ENCODE measurements at places on chromosomes 2 and 18. TPM values are rescaled to one million over a fixed set of nuclear protein-coding genes. Genes with fewer than 3 reads are reported as not detected.

Gene FSIP2
- total RNA-seq, result 3.1 TPM

GRCh38 chr2:39094717-39095363 is 26.0 kb downstream of the SOS1 start:
- no peak for DNase-seq

GRCh38 chr2:65727381-65727780 is 295.0 kb upstream of the SPRED2 start:
- no peak for DNase-seq

GRCh38 chr2:70344195-70344594 is 42.3 kb upstream of the FAM136A start:
- no peak for DNase-seq

DNA sequence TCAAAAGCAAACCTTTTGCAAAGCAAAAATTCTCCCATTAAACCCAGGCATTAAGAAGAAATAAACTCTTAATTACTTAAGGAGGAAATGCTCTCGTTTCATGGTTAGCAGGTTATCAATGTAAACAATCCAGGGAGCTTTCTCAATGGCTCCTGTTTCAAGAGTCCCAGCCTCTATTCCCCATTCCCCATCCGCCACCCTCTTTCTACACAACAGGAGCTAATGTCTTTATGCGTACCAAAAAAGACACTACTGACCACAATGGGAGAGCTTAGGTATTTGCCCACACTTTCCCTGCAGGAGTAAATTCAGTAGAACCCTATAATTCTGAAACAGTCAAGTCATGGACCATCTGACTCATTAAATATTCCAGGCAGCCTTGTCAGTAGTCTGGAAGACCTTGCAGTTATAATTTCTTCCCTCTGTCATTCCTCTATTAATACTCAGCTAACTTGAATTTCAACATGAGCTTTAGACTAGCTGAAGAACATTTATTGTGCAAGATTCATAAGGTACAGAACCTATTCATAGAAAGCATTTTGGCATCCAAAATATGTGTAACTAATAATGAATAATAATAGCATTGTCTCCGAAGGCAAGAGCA is 48.6 kb downstream of the SLC8A1 start:
- DNase-seq, result no peak

DNA sequence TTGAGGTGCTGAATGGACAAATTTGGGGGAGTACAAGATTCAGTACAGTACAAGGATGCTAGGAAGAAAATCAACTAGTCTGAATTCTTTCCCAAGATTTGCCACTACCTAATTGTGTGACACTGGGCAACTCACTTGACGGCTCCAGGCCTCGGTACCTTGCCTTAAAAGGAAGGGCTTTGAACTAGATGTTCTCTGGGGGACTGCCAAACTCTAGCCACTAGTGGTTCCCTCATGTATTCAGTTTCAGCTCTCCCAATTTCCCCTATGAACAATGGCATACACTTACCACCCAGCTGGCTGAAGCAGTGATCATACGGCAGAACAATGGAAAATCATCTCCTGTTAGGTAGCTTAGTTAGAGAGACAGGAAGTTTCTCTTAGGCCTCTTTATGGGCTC is 73.4 kb downstream of the VWC2L start:
- no peak for DNase-seq

Gene VWC2L
- not detected for total RNA-seq

- no peak for DNase-seq
These were observed 120.9 kb downstream of the DHRS9 start for GRCh38 chr2:169190197-169190775.

DNA sequence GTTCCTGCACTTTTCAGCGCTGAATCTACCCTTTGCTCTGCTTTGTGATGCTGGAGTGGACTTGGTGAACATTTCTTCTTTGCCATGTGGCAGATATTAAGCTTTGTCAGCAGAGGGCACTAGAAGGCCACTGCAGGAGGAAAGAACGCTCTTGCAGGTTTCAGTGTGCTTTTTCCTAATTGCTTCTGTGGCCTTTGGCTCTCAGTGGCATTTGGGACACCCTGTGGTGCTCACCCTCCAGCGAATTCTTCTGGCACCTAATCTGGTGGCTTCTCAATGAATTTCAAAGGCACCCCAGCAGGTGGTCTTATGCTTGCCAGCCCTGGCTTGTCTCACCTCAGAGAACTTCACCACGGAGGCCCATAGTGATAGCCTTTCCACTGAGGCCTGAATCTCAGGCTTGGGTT is 146.7 kb downstream of the MYO3B start:
- DNase-seq, result peak; percentile 31

Gene TLX2
- total RNA-seq, result not detected

GRCh38 chr2:43605851-43606250 is 10.0 kb upstream of the THADA start:
- DNase-seq, result no peak

Gene C1QL2
- not detected for total RNA-seq

GRCh38 chr2:25615386-25615785 is 58.0 kb downstream of the DTNB start:
- no peak for DNase-seq

DNA sequence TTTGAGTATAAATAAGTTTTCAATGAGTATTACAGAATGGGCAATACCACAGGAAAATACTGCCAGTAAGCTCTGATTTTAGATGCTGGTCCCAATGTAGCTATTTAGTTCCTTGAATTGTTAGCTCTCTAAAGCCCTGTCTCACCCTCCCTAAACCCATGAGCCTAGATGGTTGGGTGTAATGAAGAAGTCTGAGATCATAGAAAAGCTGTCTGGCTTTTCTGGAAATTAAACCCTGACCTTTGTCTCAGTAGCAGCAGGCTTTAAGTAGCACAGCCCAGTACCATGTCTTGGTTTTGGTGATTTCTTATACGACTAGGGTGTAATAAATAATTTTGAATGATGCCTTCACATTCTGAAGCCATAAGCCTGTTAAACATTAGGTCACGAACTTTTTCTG is 55.3 kb downstream of the TMEM200C start:
- DNase-seq, result no peak

Gene LYG1
- total RNA-seq, result not detected

DNA sequence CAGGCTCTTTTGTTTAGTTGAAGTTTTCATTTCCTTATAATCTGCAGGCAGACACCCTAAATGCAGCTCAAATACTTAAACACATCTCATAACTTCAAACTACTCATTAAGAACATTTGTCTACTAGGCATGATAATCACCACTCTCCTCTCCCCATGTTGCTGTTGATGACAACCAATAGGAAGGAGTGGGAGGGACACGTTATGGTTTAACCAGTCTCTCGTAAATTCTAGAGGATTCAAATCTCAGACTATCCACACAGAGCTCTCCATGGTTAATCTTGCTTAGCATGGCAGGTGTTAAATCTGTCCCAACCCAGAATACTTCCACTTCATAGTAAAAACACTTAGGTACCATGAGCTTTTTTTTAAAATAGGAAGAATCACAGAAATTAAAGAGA is 127.4 kb upstream of the AQP4 start:
- no peak for DNase-seq

Gene RRM2
- not detected for total RNA-seq

DNA sequence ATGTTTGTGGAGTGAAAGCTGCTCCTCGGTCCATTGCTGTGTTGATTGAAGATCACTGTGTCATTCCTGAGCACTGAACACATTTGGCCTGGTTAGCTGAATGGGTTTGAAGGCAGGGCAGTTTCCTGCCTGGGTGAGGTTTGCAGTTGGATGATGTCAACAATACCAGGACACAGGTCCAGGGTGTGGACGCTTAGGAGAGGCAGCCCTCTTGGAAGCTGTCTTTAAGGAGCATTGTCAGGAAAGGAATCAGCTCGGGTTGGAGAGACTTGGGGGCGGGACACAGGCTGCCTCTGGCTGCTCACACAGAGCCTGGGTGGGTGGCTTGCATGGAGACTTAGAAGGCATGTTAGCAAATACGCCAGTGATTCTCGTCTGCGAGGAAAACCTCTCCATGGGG is 237.7 kb downstream of the SEPTIN10 start:
- no peak for DNase-seq

GRCh38 chr2:106536490-106536889 is 49.3 kb downstream of the CD8B2 start:
- no peak for DNase-seq

GRCh38 chr2:53942280-53942679 is 28.5 kb downstream of the PSME4 start:
- DNase-seq, result no peak

- no peak for DNase-seq
These were observed 90.5 kb downstream of the KLHL29 start for GRCh38 chr2:23475473-23475872.

- DNase-seq, result no peak
These were observed 4.0 kb upstream of the SLC35F5 start for GRCh38 chr2:113760400-113760799.

- no peak for DNase-seq
These were observed 18.8 kb upstream of the SUCLG1 start for GRCh38 chr2:84477886-84478285.

Gene ONECUT2
- total RNA-seq, result 3.1 TPM

Gene ZNF532
- total RNA-seq, result 12.2 TPM

DNA sequence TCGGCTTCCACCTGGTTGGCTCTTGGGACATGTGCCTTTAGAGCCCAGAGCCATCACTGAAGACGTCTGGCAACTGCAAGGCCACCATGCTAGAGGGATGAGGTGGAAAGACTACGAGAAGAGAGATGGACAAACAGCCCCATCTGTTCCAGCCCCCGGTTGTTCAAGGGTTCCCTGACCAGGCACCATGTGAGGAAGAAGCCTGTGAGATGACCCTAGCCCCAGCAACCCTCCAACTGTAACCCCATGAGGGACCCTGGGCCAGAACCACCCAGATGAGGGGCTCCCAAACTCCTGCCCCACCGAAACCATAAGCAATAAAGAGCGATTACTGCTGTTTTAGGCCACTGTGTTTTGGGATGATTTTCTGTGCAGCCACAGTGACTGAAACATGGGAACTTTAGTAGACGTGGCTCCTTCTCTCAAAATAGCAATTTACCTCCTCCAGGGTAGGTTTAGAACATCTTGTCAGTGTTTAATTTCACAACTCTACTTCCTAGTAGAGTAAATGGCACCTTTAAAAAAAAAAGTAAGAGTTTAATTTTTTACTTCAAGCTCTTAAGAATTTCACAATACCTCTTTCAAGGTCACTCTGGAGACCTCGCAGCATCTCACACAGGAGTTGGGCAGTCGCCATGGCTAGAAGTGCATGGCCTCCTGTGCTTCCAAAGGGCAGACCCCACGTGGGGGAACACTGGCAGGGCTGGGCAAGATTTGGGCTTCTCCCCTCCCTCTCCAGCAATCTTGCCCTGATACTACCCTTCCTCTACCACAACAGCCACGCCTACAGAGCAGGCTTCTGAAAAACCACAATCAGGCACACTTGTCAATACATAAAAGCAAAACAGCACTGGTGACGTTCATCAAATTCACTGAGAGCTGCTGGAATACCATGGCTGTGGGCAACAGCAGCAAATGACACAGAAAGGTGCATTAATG is 48.8 kb downstream of the TMEM163 start:
- DNase-seq, result peak; percentile 80

Gene TCF23
- under 0.01 TPM for total RNA-seq

DNA sequence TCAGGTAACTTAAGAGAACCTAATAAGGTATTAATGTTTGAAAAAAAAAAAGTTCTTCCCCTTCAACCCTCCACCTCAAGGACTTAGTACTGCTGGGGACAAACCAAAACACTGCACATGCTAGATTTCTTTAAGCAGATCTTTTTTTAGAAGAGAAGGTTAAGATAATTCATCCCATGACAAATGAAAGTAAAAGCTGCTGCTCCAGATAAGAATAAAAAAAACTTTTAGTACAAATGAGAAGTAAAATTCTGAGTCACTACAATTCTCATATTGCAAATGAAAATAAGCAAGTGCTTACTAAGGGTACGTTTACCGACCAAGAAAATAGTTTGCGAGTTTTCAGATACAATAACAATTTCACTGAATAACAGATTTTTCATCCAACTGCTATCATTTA is 8.9 kb downstream of the STAM2 start:
- no peak for DNase-seq

DNA sequence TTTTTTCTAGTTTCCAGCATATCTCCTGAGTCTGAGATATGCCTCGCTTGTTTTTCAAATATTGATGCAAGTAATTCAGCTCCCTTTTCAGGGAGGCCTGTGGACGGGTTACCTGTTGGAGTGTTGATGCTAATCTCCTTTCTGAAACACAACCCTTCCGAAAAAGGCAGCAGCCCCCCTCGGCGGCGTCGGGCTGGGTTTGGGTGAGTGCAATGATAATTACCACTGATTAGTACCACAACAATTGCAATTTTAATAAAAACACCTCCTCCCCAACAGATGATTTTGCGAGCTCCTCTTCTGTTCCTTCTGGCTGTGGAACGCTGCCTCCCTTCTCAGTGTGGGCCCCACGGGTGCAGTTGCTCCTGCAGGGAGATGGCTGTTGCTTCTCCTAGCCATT is 66.3 kb downstream of the PTGR3 start:
- DNase-seq, result no peak
